ENCODE measurements at places on chromosomes 7 and 10. TPM values are rescaled to one million over a fixed set of nuclear protein-coding genes. Genes with fewer than 3 reads are reported as not detected.

TMEM72 gene
- total RNA-seq, result not detected

GRCh38 chr7:106460792-106461254 is 176.0 kb upstream of the NAMPT start:
- no peak overlapping the region for H3K4me3 ChIP-seq
- H3K27me3 ChIP-seq, result no peaks in the 10 kb centered on the region

CLEC2L gene
- total RNA-seq, result not detected

GIMAP8 gene
- total RNA-seq, result 7.2 TPM

DNA sequence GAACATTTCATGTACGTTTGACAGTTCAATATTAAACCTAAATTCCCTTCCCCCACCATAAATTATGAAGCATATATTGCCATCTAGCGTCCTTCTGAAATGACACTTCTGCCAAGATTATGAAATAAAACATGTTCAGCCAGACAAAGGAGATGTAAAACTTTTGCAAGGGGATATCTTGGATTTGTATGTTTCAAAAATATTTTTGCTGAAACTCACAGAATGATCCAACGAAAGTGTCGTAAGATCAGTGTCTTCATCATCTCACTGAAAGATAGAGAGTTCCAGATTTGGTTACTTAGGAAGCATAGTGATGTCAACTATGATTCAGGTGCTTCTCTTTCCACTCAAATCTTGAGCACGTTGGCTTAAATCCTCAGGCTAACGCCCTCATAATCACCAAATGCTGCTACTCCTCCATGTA is 904.3 kb downstream of the XPNPEP1 start:
- no peak overlapping the region for H3K4me3 ChIP-seq
- no peak overlapping the region for H3K27ac ChIP-seq
- no peaks in the 10 kb centered on the region for H3K4me1 ChIP-seq
- H3K27me3 ChIP-seq, result no peaks in the 10 kb centered on the region

DNA sequence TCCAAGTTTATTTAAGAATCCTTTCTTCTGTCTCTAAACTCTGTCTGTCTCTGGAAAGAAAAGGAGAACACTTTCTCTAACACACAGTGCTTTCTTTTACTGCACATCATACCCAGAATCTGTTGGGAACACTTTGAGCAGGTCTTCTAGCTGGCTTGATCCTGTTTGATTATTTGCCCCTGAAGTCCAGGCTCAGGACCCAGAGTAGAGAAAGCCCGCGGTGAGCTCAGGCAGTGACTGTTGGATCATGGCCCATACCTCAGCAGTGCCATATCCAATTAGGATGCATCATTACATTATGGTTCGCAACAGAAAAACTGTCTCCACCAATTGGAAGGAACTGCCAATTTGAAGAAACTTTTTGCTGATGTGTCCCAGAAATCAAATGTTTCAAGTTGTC is 51.4 kb downstream of the ATOH7 start:
- H3K27ac ChIP-seq, result no peak overlapping the region
- no peak overlapping the region for H3K4me3 ChIP-seq
- no peaks in the 10 kb centered on the region for H3K36me3 ChIP-seq

HYAL4 gene
- not detected for total RNA-seq

- H3K27me3 ChIP-seq, result no peaks in the 10 kb centered on the region
- no peak overlapping the region for H3K27ac ChIP-seq
- H3K36me3 ChIP-seq, result no peaks in the 10 kb centered on the region
- no peak for DNase-seq
- H3K4me3 ChIP-seq, result no peak overlapping the region
These were observed 420.4 kb upstream of the ZMIZ1 start for GRCh38 chr10:78648256-78648860.

GRCh38 chr7:3399858-3400257 is 98.8 kb downstream of the SDK1 start:
- no peak for DNase-seq
- no peaks in the 10 kb centered on the region for H3K4me1 ChIP-seq
- H3K27ac ChIP-seq, result no peak overlapping the region

GRCh38 chr7:20284771-20285143 is 45.9 kb upstream of the ITGB8 start:
- H3K27ac ChIP-seq, result no peak overlapping the region
- no peaks in the 10 kb centered on the region for H3K36me3 ChIP-seq
- H3K4me1 ChIP-seq, result no peaks in the 10 kb centered on the region
- no peak for DNase-seq
- no peak overlapping the region for H3K4me3 ChIP-seq
- no peaks in the 10 kb centered on the region for H3K27me3 ChIP-seq

CALHM3 gene
- not detected for total RNA-seq

GRCh38 chr7:2326951-2327350 is 12.7 kb upstream of the SNX8 start:
- no peaks in the 10 kb centered on the region for H3K36me3 ChIP-seq
- no peak overlapping the region for H3K4me3 ChIP-seq
- H3K27ac ChIP-seq, result no peak overlapping the region
- H3K27me3 ChIP-seq, result no peaks in the 10 kb centered on the region

DNA sequence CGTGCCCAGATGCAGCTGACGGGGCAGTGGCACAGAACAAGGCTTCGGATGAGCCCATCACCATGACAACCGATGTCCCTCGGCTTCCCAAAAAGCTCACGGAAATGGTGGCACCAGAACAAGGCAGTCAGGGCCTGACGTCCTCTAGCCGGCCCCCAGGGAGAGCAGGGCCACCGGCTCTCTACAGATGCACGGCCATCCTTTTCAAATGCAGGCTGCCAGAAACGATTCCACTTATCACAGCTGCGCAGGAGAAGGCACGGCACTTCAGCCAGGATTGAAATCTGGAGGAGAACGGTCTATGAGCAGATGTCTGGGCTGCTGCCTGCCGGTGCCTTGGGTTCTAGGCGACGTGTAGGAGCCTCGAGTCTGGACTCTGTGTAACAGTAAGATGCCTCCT is 223.8 kb downstream of the ZMYND11 start:
- H3K27me3 ChIP-seq, result no peaks in the 10 kb centered on the region
- no peak overlapping the region for H3K27ac ChIP-seq
- no peaks in the 10 kb centered on the region for H3K36me3 ChIP-seq
- H3K4me3 ChIP-seq, result no peak overlapping the region

DNA sequence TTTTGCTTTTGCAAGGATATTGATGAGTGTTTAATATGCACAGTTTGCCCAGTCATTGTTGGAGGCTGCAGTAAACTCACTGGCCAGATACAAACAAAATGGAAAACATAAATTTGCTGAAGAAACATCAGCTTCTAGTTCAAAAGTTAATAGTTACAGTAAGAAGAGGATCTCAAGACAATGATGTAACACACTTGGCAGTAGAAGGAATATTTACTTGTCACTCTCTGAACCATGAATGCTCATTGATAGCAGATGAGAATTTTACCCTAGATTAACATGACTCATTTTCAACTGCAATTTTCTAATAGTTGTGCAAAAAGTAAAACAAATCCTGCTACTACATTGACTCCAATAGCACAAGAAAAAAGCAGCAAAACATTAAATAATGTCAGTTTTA is 47.7 kb downstream of the VWC2 start:
- no peaks in the 10 kb centered on the region for H3K27me3 ChIP-seq
- H3K4me3 ChIP-seq, result no peak overlapping the region
- H3K36me3 ChIP-seq, result no peaks in the 10 kb centered on the region
- H3K27ac ChIP-seq, result no peak overlapping the region

VENTX gene
- total RNA-seq, result 0.73 TPM

DNA sequence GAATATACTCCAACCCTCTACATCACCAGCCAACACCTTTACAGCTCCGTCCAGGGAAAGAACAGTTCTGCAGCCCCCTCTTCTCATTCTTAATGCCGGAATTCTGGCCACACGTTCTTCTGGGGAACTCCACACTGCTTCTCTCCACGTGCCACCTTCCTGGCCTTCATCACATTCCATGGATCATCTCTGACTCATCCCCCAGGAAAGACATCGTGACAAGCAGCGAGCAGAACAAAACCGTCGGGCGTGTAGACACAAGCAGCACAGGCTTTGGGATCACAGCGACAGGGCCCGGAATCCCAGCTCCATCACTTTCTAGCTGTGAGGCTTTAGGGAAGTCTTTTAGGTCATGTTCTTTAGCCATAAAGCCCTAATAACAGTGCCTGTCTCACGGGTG is 590.3 kb upstream of the FOXK1 start:
- H3K4me3 ChIP-seq, result no peak overlapping the region
- H3K4me1 ChIP-seq, result no peaks in the 10 kb centered on the region
- DNase-seq, result no peak

NUTM2E gene
- total RNA-seq, result not detected

DNA sequence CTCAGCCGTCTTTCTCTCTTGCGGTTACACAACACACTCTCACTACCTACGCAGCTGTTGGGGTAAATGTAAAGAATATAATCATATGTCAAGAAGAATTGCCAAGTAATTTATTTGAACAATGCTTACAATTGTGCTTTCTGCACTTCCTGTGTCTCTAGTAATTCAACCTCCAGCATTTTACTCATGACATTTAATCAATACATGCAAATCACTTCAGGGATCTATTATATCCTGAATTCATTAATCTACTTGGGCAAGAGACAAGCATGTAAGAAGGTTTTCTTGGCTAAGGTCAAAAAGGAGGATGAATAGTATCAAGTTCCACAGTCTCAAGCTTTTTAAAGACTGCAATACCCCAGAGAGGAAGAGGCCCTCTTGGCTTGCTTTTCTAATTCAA is 562.9 kb upstream of the ADARB2 start:
- no peaks in the 10 kb centered on the region for H3K36me3 ChIP-seq
- no peak for DNase-seq
- H3K4me1 ChIP-seq, result no peaks in the 10 kb centered on the region
- H3K27ac ChIP-seq, result no peak overlapping the region
- H3K4me3 ChIP-seq, result no peak overlapping the region

DNA sequence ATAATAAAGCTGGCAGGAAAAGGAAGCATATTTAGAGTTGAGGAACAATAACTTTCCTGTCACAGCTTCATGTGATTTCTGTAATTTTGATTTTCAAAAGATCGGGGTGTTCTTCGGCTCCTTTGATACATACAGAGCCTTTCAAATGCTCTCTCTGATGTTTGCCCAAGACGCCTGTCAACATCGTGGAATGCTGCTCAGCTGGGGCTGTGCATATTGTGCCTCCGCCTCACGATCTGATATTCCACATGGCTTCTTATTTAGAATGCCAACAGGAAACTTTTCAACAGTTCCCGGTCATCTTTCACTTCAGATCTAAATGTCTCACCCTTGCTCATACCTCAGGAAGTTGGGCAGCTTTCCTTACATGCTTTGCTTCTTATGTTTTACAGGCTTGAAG is 7.3 kb downstream of the NPY start:
- no peak for DNase-seq
- no peak overlapping the region for H3K27ac ChIP-seq
- H3K27me3 ChIP-seq, result peaks cover 12% of the 10 kb centered on the region
- no peaks in the 10 kb centered on the region for H3K36me3 ChIP-seq

DNA sequence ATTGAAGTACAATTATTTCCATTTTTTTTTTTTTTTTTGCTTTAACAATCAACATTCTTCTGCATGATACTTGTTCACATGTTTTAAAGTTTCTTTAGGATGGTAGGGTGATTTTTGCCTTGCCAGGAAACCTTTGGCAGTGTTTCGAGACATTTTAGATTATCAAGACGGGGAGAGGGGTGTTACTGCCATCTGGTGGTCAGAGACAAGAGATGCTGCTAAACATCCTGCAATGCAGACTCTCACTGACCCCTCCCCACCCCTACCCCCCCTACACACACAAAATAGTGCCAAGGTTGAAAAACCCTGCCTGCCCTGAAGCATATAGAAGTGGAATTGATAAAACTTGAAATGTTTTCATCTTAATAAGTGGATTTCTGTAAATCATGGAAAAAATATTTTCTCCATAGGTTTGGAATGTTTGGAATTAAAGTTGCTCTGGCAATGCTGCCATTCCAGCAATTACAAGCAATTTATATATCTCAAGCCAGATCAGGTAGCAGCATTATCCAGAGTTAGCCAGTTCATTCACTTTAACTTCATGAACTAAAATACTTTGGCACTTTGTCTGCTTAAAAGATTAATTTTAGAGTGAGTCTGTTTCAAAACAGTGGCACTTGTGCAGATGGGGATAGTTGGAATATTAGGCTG is 62.1 kb downstream of the SDHAF3 start:
- DNase-seq, result no peak
- no peak overlapping the region for H3K4me3 ChIP-seq
- no peaks in the 10 kb centered on the region for H3K36me3 ChIP-seq
- no peaks in the 10 kb centered on the region for H3K27me3 ChIP-seq
- no peaks in the 10 kb centered on the region for H3K4me1 ChIP-seq

DNA sequence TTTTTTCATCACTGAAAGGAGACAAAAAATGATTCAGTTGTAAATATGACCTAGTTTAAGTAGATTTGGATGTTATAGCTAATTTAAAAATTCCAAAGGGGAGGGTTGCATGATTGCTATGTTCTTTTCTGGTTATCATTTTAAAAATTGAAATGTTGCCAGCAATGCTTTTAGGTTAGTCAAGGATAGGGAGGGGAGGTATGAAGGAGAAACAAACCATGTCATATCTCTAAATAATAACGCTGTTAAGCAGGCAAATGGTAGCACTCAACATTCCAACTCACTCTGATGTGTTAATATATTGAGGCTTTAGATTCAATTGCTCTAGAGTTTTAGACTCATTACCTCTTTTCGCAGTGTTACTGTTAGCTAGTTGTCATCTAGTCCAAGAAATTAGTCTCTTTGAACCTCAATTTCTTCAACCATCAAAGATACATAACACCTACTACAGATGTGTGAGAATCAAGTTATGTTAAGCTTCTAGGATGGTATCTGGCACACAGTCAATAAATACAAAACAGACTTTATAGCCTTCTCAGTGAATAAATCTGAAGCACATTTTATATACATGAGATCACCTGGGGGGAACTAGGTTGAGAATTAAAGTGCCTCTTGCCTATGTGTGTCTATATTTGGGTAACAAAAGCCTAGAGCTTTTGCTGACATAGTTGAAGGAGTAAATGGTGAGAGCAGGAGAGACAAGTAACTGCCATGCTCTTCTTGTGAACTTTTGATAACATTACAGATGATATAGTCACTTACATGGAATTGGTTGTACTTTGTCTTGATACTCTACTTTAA is 124.9 kb downstream of the CSTF2T start:
- no peaks in the 10 kb centered on the region for H3K36me3 ChIP-seq
- H3K4me3 ChIP-seq, result no peak overlapping the region
- no peaks in the 10 kb centered on the region for H3K4me1 ChIP-seq
- no peak overlapping the region for H3K27ac ChIP-seq
- no peak for DNase-seq
- no peaks in the 10 kb centered on the region for H3K27me3 ChIP-seq

DNA sequence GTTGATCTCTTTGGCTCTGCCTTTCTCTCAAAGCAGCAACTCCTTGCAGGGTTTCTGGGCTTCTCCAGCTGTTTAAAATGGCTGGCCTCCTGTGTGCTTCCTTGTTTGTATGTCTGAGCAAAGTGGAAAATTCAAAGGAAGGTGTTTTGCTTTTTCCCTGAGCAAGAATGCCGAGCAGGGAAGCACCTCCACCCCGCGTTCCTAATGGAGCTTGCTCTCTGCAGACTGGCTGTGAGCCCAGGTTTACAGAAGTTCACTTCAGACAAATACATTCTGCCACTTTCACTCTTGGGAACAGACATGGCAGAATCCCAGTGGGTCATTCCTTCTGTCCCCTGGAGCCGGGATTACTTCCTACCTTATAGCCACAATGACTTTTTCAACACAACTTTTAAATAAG is 181.8 kb upstream of the AGK start:
- H3K4me1 ChIP-seq, result no peaks in the 10 kb centered on the region
- H3K27ac ChIP-seq, result no peak overlapping the region
- H3K36me3 ChIP-seq, result no peaks in the 10 kb centered on the region
- H3K27me3 ChIP-seq, result no peaks in the 10 kb centered on the region

SDHAF3 gene
- 4.3 TPM for total RNA-seq

Measured in breast epithelium (tissue), 4 donors.